ENCODE measurements at places on chromosomes 2 and 18.

DNA sequence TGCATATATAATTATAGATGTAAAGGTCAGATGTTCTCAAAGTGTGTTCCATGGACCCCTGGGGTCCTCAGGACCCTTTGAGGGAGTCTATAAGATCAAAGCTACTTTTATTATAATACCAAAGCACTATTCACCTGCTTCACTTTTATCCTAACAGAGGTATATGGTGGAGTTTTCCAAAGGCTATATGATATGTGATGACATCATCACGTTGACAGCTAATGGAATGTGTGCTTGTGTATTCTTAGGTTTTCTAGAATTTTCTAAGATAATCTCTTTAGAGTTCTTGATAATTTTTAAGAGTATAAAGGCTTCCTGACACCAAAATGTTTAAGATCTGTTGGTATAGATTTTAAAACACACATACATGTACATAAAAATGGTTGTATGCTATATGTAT is 10.4 kb upstream of the ALK start:
- no peak for DNase-seq

- DNase-seq: no peak
Observed at GRCh38 chr18:76823161-76823538, 793 bp downstream of the ZNF236 start.

DNA sequence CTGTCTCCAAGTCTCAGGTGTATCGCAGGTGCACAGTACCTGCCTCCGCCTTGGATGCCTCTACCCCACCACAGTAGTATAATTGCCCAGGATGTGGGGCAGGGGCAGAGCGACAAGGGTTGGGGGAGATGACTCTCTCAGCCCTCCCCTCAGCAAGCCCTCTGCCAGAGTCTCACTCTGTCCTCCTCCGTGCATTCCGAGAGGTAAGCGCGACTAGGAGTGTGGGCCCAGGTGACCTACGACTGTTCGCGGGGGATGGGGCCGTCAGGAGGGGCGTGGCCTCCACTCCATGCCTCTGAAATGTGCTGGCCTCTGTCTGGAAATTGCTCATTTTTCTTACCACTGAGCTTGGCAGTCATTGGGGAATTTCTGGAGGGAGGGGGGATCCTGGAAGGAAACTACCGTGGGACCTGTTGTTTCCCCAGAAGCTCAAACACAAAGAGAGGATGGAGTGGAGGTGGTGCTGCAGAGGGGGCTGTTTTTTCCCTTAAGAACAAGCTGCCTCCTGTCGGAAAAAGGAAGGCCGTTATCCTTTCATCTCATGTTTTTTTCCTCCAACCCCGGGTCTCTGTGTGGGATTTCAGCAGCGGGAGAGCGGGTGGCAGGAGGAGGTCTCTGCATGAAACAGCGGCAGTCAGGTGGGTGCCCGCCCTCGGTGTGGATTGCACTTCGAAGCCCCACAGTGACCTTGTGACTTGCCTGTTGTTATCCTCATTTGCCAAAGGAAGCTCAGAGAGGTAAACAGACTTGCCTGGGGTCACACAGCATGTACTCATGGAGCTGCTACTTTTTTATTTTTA is 13.0 kb upstream of the RALB start:
- no peak for DNase-seq

DNA sequence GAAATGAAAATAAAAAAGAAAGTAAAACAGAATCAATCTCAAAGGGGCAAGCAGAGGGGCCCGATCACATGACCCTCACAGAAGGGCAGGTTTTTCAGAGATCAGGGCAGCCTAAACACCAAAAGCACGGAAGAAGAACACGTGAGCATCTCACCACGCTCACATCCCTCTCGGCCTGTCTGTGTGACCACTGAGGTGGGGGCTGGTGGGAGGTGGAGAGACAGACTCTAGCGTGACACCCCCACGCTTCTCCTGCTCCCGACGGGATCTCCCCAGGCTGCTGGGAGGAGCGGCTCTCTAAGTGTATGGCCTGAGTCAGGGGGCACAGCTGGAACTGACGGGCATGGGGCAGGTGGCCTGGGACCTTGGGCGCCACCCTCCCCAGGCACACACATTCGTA is 23.5 kb upstream of the MTERF4 start:
- DNase-seq: no peak

DNA sequence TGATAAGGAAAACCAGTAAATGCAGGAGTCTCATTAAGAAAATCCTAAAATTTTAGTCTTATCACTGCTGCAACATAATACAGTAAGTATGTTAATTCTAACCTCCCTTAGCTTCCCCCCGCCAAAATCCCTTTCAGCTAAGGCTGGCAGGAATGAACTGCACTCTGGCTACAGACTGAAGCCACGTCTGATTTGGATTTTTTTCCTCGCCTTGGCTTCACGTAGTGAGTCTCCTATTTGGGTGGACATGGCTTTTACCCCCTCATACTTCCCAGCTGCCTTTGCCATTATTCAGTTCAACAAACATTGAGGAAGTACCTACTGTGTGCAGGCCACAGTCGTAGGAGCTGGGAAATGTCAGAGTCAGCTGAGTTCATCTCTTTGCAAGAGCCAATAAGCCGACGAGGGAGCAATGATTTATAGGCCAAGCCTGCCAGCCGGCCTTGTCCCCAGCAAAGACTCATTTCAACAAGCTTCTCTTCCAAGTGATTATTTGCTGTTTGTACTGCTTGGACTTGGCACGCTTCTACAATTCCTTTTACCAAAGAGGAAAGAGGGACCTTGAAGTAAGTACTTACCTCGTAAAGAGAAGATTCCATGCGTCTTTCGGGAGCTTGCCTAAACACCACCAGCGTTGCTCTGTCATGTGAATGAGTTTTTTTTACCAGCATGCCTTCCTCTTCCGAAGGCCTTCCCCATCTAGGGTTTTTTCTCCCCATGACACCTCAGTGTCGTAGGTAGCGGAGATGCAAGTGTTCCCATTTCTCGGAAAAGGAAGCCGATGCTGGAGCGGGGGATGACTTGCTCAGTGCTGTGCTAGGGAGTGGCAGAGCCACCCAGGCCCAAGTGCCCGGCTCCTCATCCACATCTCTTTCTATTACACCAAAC is 138.6 kb downstream of the KLHL29 start:
- DNase-seq: no peak

DNA sequence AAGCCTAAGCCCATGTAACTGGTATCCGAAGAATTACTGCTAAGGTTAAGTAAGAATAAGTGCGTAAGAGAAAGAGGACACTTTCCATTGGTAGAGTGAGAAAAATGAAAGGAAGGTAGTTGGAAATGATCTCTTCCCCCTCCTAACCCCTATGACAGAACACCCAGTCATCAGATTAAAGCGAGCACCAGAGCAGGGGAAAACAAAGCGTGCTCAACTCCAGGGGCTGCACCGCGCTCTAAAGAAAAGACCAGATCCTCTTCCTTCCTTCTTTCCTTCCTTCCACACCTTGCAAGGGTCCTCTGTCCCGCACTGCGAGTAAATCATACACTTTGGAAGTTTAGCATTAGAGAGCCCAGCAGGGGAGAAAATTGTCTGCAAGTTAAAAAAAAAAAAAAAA is 971 bp upstream of the CDH7 start:
- DNase-seq: no peak

DNA sequence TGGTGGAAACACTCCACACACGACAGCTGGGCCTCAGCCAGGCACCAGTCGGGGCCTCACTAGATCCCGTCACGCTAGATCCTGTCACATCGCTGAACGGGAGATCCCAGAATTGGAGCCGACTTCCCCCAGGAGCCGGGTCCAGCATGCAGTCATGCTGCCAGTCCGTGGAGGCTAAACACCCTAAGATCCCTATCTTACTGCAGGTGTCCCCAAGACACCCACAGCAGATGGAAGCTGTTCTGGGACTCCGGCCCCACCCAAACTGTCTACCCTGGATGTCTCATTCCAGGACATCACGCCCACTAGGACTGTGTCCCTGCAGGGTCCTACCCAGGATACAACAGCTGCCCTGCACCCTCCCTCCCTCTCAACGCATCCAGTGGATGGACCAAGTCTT is 23.4 kb downstream of the ZNF516 start:
- DNase-seq: no peak

GRCh38 chr18:44090453-44090852 is 590.2 kb upstream of the SETBP1 start:
- DNase-seq: no peak

GRCh38 chr2:45992741-45993475 is 304.3 kb upstream of the EPAS1 start:
- no peak for DNase-seq

GRCh38 chr2:161913865-161914264 is 160.2 kb downstream of the DPP4 start:
- DNase-seq: no peak

DNA sequence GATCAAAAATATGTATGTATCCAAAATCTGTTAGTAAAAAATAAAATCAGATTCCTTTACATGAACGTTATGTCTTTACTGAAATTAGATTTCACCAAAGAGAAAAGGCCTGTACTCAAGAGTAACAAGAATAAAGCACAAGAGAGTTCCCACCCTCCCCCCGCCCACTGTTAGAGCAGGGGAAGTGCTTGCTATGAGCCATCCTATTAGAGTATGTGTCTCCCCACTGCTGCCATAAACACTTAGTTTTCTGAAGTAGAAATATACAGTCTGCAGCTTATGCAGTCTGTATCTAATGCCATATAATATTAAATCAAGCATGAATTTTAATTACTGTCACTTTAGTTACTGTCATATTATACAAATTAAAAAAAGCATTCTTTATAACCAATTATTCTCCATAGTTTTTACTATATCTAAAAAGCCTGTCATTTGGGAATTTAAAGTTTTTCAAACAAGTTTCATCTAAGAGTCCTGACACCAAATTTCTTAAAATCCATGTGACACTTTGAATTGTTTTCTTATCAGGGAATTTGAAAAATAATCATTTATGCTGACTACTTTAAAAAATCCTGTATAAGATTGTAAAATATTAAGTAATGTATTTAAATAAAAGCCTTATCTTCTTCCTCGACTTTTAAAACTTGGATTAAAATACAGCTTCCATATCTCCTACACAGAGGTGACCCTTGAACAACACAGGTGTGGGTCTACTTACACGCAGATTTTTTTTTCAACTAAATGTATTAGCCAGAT is 51.8 kb upstream of the GPR75 start:
- DNase-seq: no peak

- no peak for DNase-seq
Observed at GRCh38 chr18:64803471-64803870, 654.6 kb upstream of the LINC00305 start.

DNA sequence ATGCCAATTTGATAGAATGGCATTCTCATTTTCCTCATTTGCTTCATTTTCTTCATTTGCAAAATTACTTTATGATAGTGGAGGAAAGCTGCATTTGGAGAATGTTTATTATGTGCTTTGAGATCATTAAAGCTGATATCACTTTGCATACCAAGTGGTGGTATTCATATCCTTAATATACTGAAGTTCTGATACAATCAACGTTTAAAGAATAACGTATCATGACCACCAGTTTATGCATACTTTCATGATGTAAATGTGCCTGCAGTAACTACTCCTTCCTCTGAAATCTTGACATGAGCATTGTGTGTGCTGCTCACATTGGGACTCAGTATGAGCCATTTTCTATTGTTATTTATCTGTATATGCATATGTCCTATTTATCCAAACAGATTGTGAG is 302.1 kb downstream of the ARHGAP15 start:
- no peak for DNase-seq

- no peak for DNase-seq
Observed at GRCh38 chr2:130371723-130372054, 15.8 kb downstream of the PTPN18 start.

DNA sequence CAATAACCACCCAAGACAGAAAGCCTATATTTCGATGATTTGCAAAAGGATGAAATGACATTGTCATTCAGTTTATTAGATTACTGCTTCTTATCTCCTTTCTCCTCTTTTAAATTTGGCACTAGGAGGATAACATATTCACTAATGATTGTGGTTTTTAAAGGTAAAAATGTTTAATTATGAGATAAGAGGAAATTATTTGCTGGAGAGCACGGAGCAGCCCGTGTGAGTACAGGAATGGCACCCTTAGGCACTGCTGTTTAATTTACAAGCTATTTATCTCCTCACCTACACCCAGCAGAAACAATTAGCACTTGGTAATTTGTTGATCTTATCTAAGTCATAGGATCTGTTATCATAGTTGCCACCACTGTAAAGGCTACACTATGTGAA is 87.4 kb upstream of the SP3 start:
- DNase-seq: no peak

DNA sequence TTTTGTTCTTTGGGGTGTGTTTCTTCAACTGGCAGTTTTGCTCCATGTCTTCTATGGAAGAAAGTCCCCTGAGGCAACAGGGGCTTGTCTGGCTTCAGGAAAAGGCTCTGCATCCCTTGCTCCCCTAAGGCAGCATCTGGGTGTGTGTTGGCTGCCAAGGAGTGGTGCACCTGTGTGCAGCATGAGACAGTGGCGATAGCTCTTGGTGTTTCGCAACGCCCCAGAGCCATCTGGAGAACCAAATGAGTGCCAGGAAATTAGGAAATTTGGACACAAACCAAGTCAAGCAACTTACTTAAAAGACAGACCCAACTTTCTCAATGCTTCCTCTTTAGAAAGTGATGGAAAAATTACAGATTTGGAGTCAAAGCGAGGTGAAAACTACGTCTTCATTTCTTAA is 1044.4 kb upstream of the CNTNAP5 start:
- no peak for DNase-seq

DNA sequence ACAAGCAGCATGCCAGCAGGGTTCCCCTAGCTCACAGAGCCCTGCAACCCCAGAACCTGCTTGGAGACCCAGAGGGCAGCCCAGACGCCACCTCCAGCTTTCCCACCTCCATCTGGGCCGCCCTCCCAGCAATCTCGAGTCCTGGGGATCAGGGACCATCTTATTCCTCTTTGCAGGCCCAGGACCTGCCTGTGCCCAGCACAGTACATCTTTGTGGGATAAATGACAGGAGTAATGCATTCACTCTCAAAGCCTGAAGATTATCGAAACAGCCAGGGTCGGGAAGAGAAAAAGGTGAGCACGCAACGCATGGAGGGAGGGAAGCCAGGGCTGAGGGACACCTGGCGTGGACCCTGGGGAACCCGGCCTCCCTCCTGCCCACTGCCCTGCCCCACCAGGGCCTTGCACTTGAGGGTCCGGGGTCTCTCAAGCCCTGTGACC is 144.1 kb downstream of the NDUFA10 start:
- peak; percentile 65 for DNase-seq

DNA sequence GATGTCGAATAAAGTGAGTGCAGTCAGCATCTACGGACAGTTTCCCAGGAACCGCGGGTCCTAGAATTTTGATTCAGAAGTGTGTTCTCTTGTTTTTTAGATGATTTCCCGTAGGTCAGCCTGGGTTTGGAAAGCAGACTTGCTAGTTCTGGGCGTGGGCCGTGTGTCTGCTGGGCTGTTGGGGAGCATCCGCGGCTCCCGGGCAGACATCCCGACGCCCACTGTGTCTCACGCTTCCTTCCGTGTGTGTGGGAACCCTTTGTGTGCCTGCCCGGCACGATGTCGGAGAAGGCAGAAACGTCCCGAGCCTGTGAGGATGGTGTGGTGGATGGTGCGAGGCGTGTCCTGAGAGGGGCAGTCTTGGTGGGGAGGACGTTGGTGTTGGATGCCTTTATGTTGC is 18.4 kb downstream of the CTDP1 start:
- no peak for DNase-seq
